ENCODE measurements at places on chromosomes 12 and 14.

DNA sequence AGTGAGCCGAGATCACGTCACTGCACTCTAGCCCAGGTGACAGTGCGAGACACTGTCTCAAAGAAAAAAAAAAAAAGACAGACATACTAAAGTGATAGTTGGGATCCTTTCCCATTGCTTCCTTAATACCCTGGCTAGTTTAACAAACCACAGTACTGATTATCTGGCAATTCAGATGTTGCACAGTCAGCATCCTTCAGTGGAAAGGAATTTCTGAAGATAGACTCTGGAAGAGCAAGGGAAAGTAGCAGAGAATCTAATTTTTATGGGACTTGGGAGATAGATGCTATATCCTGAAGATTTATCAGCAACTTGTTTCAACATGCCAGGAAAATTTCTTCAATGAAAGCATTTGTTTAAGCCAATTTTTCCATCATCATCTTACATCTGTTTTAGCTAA, 6.5 kb upstream of the PPFIBP1 start:
- no peak for DNase-seq

- no peak for DNase-seq
Measured at GRCh38 chr12:111975161-111975931, 37.6 kb downstream of the TMEM116 start.

DNA sequence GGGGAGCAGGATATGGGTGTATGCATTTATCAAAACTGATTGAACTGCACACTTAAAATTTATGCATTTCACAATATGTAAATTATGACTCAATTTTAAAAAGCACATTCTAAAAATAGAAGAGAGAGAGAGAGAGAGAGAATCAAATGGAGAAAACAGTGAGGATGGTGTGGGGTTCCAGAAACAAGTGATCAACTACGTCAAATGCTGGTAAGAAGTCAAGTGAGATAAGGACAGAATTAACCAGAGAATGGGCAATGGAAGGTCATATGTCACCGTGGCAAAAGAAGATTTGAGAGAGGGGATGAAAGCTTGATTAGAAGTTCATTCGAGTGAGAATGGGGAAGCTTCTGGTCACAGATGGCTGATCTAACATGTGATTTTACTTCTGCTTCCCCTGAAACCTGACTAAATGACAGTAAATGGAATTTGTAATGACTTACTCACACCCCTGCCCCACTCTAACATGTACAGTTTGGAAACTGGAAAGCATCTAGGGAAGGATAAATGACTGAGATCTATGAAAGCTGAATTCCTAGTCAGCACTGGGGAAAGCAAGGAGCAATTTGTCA, 276.5 kb upstream of the AMIGO2 start:
- DNase-seq, result peak; percentile 35

DNA sequence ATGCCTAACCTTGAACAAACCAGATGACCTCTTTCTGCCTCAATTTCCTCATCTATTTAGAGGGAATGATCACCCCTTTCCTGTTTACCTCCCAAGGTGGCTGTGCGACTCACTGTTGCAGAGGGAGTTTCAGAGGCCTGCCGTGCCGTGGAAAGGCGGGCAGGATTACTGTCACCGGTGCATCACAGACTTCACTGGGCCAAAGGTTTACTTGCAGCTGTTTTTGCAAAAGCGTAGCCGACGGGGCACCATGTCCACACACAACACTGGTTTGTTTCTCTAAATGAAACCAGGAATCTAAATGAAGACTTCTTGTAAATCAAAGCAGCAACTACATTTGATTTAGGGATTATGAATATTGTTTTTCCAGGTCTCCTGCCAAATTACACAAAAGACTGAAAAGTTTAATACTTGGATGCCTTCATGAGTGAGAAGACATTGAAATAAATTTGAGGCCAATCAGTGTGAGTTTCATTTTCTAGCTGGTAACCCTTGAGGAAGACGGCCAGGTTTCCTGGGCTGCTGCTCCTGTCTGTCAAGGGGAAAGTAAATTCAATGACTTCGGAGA, 696.1 kb upstream of the TMEM132C start:
- DNase-seq, result no peak

GRCh38 chr12:58967561-58967960, 47.3 kb upstream of the LRIG3 start:
- DNase-seq, result no peak

DNA sequence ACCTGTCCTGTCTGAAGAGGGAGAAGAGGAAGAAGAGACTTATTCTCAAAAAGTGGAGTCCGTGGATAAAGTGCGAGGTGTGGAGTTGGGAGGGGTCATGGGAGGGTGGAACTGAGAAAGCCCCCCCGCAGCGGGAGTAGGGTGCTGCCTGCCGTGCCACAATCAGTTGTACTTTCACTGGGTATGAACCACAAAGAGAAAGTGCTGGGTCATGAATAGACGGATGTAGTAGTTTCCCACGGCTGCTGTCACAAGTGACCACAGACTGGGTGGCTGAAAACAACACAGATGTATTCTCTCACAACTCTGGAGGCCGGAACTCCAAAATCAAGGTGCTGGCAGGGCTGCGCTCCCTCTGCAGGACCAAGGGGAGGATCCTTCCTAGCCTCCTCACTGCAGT, 5.5 kb downstream of the DNAH10 start:
- no peak for DNase-seq

- no peak for DNase-seq
Measured at GRCh38 chr12:123085730-123086487, 65.0 kb downstream of the PITPNM2 start.

DNA sequence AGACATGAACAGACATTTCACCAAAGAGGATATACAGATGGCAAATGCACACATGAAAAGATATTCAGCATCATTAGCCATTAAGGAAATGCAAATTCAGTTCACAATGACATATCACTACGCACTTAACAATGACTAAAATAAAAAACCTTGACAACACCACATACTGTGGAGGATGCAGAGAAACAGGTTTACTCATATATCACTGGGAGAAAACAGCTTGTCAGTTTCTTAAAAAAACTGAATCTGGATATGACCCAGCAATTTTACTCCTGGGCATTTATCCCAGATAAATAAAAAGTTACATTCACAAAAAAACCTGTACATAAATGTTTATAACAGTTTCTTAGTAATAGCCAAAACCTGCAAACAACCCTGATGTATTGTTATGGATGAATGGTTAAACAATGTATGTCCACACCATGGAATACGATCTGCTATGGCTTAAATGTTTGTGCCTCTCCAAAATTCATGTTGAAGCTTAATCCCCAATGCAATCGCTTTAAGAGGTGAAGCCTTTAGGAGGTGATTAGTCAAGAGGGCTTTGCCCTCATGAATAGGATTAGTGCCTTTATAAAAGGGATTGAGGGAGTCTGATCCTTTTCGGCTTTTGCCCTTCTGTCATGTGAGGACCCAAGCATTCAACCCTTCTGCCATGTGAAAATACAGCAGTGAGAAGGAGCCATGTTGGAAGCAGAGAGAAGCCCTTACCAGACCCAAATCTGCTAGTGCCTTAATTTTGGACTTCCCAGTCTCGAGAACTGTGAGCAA, 36.0 kb upstream of the PPP4R3A start:
- no peak for DNase-seq

- DNase-seq, result no peak
Measured at GRCh38 chr14:90034156-90034555, 27.6 kb upstream of the KCNK13 start.

GRCh38 chr14:105139212-105139825, 29.3 kb downstream of the JAG2 start:
- DNase-seq, result no peak

- peak; percentile 9 for DNase-seq
Measured at GRCh38 chr14:73026243-73026844, 562 bp downstream of the ZFYVE1 start.

GRCh38 chr14:56098021-56098420, 20.2 kb upstream of the PELI2 start:
- DNase-seq, result no peak

- peak; percentile 57 for DNase-seq
Measured at GRCh38 chr12:132774646-132775275, 13.1 kb upstream of the ANKLE2 start.

DNA sequence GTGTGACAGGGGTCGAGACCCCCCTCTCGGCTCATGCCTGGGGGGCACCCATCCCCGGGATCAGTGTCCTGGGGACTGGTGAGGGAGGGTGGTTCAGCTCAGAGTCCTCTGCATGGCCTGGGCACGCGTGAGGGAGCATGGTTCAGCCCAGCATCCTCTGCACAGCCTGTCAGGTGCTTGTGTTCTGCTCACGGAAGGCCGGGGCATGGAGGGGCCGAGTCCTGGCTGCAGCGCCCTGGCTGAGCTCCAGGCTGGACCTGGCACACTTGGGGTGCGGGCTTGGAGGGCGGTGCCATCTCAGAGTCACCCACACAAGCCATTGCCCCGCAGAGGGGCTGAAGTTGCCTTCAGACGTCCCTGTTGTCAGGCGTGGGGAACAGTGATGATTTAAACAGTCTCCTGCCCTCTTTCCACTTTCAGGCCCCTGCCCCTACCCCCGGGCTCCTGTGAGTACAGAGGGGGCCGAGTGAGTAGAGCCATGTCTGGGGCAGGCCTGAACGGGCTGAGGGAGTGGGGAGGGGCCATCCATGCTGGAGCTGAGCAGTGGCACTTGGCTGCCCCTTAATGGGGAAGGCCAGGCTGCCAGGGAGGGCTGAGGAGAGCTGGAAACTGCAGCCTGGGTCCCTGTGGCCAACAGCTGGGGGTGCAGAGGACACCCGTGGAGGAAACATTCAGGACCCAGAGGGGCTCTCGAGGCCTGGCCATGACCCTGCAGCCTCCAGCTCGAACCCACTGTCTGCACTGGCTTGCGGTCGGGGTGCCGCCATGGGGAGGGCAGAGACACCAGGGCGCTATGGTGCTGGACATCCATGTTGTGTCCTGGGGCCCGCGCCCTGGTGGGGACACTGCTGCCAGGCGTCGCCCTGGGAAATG, 22.5 kb downstream of the FBRSL1 start:
- DNase-seq, result peak; percentile 48

DNA sequence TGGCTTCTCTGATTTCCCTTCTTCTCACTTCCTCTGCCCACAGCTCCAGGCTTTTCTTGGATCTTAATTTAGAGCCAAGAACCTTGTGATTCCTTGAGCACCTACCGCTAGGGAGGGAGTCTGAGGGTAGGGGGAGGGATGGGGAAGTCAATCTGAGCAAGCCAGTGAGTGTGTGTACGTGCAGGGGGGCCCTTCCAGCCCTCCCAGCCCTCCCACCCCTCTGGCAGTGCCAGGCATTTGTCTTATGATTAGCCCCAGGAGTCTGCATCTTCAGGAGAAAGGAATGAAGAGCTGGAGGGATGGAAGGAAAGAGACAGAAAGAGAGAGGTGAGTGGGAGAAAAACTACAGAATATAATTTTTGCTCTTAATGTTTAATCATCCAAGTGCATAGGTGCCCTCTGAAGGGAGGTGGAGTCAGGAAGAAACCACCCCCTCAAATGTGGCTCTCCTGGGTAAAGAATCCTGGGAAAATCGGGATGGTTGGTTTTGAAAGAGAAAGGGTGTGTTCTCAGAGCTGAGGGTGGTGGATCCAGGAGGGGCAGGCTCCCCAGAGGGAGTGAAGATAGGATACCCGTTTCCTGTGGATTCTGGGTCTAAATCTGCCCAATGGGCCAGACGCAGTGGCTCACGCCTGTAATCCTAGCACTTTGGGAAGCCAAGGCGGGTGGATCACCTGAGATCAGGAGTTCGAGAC, 2.1 kb downstream of the PIANP start:
- DNase-seq, result no peak

GRCh38 chr14:51394804-51395203, 154.8 kb downstream of the TMX1 start:
- DNase-seq, result no peak

Data from Ammon's horn (tissue), 1 donor.